ENCODE measurements at places on chromosomes 7 and 10.

GRCh38 chr10:93542358-93542791, 24.1 kb upstream of the FFAR4 start:
- DNase-seq = peak; percentile 98

DNA sequence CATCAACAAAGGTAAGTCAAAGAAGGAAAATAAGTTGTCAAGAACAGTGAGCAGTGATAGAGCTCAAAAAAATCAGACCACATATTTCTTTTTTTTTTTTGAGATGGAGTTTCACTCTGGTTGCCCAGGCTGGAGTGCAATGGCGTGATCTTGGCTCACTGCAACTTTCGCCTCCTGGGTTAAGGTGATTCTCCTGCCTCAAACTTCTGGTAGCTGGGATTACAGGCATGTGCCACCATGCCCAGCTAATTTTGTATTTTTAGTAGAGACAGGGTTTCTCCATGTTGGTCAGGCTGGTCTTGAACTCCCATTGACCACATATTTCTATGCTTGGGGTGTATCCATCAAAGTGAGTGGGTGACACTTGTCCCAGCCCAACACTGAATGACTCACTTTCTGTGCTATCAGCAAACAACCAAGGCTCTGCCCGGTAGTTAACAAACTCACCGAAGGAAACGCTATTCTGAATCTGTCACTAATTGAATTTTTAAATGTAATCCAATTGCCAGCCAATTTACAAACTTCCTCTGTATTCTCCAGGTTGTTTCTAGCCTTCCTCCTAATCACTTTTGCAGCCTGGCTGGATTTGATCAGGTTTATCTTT, 19.6 kb upstream of the SMNDC1 start:
- DNase-seq = no peak

- no peak for DNase-seq
Measured at GRCh38 chr10:78455236-78455635, 421.6 kb downstream of the RPS24 start.

DNA sequence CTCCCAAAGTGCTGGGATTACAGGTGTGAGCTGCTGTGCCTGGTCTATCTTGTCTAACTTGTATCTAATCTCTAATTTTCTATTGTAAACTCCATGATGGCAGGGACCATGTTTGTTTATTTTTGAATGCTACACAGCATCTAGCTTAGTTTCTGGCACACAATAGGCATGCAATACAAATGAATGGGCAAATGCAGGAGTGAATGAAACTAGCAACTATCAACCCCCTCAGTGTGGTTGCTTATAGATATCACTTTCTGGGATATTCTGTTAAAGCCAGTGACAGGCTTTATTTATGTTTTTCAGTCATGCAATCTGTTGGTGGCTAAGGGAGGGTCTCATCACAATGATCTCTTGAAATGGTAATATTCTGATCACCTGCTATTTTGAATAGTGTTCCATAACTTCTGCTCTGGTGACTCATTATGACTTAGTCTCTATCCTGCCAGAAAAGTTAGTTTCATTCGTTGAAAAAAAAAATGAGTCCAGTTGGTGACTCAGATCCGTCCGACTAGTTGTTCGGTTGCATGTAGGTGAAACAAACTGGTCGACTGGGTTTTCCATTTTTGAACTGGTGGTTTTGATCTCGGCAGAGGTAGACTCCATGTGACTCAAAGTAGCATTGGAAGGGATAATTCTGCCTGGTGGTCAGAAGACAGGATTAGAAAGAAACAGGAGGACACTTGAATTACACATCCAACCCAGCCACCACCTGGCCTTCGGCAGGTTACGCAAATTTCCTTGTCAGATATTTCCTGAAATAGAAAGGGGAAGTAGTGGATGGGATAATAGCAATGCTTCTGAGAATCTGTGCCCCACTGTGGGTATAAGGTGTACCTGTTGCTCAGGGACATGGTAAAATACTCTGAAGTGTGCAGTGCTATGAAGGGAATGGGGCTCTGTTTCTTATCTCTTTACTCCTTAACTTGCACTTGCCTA, 76.8 kb downstream of the GATA3 start:
- no peak for DNase-seq

GRCh38 chr10:131882151-131882550, 18.7 kb upstream of the PPP2R2D start:
- no peak for DNase-seq

- DNase-seq = no peak
Measured at GRCh38 chr10:7436490-7437100, 25.8 kb upstream of the SFMBT2 start.

GRCh38 chr10:87866412-87866974, 3.1 kb downstream of the PTEN start:
- DNase-seq = no peak

GRCh38 chr7:133854739-133855138, 272.4 kb upstream of the LRGUK start:
- DNase-seq = no peak

DNA sequence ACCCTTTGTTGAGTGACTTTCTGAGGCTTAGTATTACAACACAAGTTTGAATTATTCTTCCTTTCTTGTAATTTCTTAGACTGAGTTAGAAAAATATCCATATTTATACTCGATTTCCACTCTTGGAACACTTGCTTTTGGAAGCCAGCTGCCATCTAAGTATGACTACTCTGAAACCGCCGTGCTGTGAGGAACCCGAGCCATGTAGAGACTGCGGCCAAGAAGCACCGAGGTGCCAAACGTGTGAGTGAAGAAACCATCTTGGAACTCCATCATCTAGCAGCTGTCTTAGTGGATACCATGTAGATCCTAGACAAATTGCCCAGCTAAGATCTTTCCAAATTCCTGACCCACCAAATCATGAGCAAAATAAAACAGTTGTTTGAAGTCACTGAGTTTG, 49.7 kb upstream of the PRKAR2B start:
- no peak for DNase-seq

DNA sequence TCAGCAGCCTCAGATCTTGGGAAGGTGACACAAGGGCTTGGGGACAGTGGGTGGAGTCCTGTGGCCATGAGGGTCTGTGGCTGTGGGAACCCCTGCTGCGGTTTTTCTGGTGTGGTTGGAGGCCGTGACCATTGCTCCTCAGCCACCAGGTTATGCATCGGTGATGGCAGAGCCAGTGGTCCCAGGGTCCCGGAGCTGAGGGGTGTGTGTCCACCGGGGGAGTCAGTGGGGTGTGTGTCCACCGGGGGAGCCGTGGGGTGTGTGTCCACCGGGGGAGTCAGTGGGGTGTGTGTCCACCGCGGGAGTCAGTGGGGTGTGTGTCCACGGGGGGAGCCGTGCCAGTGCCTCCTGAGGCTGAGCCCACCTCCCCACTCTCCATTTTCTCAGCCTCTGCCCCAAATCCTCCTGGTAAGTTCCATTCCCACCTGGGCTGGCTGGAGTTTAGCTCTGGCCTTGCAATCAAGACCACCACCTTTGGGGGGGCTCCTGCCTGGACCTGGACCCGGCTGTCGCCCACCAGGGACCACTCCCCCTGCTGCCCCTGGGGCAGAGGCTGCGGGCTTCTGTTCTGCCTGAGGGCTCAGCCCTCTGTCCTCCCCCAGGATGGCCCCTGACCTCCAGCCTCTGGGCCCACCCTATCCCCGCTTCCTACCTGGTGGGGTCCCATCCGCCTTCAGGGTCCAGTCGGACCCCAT, 143.5 kb downstream of the ELFN1 start:
- DNase-seq = peak; percentile 20

All from WERI-Rb-1 (cell line).